ENCODE measurements at places on chromosomes 11 and 22. TPM values are rescaled to one million over a fixed set of nuclear protein-coding genes. Genes with fewer than 3 reads are reported as not detected.

NLRP14 gene
- polyA plus RNA-seq, result 0.69 TPM

DNA sequence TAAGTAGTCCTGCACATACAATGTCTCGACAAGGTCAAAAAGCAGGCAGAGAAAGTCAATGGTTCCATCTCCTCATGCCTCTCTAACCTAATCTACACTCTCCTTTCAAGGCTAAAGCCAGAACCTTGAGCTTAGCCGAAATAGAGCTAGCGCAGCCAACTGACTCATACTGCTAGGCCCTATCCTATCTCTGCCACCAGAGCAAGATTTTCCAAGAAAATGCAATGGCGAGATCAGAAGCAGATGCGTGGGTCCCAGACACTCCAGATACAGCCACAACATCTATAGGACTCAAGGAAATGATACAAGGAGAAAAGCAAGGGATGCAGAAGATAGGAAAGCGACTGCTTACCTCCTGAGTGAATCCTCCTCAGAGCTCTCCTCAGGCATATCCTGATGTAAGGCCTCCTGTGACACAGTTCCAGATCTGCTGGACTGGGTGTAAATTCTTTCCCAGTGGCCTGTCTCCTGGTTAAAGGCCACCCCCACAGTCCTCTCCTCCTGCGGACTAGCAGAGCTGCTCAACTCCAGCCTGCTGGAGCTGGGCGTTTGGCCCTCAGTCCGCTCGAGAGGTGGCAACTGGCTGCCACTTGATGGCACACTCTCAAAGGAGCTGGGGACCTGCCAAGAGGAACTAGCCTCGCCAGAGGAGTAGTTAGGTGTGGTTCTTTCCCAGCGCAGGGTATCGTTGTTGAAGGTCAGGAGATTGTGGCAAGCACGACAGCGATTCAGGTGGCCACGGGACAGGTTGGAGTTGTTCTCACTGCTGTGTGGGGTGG lies 52.0 kb downstream of the AMBRA1 start:
- DNase-seq, result no peak

DNA sequence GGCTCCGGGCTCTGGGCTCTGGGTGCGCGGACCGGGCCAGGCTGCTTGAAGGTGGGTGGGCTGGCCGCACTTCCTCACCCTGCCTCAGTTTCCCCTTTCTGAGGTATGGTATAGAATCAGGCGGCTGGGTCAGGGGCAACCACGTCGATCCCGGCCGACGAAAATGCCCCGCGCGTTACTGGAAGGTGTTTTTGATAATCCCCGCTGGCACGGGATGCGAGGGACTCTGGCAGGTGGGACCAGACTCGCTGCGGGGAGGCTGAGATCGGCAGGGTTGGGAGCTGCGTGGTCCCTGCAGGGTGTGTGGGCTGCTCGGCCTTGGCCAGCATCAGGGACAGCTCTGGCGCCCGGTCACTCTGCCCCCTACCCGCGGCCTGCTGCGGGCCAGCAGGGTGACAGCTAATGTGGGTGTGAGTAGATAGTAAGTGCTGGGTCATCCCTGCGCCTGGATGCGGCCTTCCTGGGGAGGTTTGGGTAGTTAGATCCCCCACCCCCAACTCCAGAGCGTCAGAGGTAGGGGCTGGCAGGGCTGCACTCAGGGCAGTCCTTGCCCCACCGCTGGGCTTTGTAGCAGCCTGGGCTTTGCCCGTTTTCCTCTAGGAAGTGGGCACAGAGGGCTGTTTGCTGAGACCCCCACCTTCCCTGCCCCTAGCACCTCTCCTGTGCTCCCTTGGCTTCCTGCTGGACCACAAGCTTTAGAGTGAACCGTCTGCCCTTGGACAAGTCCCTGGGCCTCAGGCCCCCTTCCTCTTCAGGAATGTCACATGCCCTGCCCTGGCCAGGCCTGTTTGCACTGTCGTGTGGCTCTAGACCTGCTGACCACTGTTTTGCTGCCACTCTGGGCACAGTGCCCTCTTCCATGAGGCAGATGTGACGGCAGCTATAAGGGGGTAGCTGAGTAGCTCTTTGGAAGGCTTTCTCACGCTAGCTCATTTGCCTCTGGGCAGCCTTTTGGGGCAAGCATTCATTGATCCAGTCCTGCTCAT lies 579 bp downstream of the TANGO2 start:
- no peak for DNase-seq

DNA sequence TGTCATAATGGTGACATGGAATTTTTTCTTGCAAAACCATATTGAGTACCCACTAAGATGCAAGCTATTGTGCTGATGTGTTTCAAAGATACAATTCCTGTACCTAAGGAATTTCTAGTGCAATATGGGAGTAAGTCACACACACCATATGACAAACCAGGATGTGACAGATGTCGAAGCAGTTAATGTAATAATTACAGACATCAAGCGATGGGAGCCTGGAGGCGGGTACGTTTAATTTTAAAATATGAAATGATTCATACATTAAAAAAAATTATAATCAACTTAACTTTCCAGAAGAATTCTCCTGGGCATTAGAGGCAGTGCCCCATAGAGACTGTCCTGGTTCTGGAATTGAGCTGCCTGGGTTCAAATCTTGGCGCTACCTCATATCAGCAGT lies 6.0 kb downstream of the SYCE3 start:
- no peak for DNase-seq

DNA sequence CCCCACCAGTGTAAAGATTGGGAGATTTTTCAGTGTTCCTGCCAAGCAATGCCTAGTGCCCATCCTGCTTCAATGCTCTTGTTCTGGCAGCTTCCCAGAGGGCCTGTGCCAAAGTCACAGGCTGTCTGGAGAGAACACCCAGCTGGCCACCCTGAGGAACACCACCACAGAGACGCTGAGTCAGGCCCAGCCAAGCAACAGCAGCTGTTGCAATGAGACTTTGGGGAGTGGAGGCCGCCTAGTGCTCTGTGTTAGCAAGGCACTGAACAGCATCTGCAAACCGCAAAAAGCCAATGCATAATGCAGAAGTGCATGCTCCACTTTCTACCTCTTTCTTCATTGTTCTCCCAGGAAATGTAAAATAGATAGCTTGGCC lies 168.1 kb downstream of the NXPE2 start:
- DNase-seq, result no peak

DNA sequence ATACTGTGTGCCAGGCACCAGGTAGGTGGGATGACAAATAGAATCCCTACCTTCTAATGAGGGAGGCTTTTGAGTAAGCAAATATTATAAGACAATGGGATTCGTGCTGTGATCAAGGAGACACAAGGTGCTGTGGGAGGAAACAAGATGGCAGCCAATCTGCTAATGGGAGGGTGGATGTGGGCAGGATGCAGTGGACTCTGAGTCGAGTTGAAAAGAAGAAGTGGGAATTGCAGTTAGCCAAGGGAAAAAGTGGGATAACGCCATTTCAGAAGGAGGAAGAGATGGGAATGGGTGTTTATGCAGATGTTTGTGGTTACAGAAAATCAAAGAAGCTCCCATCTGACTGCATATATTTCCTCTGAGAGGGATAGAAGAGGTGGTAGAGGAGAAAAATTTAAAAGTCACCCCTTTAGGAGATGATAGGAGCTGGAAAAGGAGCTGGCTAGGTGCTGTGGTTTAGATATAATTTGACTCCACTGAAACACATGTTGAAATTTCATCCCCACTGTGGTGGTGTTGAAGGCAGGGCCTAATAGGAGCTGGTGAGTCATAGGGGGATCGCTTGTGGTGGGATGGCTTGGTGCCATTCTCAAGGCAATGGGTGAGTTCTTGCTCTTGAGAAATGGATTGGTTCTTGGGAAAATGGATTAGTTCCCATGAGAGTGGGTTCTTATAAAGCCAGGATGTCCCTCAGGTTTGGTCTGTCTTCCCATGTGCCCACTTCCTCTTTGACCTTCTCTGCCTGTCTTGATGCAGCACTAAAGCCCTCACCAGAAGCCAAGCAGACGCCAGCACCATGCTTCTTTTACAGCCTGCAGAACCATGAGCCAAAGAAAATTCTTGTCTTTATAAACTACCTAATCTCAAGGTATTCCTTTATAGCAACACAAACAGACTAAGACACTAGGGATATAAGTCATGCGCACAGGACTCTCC lies 30.0 kb upstream of the POU2AF1 start:
- no peak for DNase-seq

DNA sequence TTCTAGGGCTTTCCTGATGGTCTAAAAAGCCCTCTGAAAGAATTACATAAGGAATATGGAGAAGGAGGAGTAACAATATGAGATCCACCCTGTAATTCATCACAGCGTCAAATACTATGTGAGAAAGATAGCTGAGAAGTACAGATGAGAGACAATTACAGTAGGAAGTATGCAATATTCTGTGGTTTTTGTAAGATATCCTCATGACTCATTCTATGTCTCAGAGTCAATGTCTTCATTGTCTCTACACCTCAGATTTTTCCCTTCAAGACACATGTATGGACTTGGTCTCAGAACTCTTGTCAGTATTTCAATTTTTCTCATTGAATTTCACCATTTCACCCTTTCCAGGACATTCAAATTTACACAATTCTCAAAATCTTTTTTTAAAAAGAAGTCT lies 343.3 kb upstream of the CTSC start:
- no peak for DNase-seq

- no peak for DNase-seq
Observed at GRCh38 chr11:93028960-93029522, 59.6 kb downstream of the MTNR1B start.
